ENCODE measurements at places on chromosomes 5 and 9.

DNA sequence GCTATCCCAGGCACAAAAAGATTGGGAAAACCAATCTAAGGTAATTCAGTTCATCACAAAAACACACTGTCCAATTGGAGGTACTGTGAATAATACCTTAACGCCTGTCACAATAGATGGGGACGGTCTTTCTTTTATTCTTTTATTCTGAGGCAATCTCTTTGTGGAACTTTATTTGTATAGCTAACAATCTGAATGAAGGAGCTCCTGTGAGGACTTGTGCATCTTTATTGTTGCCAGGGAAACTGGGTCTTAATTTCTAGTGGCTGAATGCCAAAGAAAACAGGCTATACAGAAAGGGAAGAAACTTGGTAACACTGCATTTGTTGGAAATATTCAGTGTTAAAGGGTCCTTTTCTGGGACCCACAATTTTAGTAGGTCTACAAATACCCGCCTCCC, 546.9 kb upstream of the C9orf72 start:
- no peak for DNase-seq

DNA sequence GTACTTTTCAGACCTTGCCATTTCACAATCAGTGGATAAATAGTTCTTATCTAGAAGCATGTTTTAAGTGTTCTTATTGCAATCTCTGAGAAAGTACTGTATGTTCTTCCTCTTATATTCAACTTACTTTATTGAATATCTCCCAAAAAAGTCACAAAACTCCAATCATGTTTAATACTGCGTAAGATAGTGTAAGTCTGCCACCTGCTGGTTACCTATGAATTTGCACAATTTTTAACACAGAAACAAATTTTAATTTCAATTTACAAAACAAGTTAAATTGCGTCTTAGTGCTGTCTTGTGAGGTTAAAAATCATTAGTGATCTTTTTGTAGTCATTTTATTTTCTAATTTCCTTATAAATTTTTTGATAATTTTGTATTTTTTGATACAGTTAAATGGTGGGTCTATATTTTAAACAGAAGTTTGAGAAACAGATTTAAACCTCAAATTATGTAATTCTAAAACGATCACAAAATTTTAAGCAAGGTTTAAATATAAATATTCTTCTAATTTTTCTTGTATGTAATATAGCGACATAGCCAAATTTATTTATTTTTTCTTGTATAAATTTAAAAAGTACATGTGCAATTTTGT, 115.8 kb downstream of the EMB start:
- DNase-seq, result peak; percentile 57

DNA sequence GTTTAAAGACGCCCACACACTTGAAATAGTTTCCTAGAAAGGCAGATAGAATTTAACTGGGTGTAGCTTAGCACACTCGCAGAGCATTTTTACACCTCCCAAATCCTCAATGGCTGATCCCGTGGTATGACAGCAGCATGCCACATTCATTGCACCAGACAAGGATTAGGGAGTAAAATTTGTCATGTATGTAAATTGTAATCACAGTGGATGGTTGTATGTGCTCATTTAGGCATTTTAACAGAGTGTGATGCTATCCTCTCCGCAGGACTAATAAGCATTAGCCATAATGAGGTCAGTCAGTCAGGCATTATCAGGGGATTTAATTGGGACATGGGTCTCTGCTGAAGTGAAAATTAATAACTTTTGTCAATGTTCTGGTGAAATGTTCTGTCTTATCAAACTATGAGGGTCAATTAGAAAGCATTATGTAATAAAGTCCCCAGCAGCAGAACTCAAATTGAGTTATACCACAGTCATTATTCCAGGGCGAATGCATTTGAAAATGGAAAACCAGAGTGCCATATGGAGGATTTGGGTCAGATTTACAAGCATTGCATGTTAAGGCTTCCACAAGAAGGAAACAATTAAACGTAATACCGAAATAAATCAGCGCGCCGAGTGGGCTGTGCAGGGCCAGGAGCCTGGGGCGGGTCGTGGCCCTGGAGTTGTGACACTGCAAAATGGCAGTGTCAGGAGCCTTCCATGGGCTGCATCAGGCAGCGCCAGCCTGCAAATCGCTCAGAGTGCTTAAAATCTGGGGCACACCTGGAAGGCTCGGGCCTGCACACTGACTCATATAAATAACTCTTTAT, 602.2 kb downstream of the BNC2 start:
- no peak for DNase-seq

GRCh38 chr9:92773810-92774209, 9.2 kb upstream of the BICD2 start:
- no peak for DNase-seq

DNA sequence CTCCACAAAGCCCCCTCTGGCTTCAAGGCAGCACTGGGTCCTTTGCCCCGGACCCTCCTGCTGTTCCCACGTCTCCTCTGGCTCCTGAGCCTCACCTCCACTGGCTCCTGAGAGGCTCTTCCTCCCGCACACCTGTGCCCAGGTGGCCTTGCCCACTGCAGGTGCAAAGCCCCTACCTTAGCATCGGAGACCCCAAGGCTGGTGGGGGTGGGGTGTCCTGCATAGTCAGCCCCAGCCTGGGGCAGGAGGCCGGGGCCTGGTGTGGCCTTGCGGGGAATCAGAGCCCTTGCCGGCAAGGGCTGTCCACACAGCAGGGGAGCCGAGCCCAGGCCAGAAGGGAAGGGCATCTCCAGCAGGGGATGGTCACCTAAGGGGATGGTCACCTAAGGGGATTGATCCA, 41.3 kb upstream of the CEP72 start:
- DNase-seq, result no peak

DNA sequence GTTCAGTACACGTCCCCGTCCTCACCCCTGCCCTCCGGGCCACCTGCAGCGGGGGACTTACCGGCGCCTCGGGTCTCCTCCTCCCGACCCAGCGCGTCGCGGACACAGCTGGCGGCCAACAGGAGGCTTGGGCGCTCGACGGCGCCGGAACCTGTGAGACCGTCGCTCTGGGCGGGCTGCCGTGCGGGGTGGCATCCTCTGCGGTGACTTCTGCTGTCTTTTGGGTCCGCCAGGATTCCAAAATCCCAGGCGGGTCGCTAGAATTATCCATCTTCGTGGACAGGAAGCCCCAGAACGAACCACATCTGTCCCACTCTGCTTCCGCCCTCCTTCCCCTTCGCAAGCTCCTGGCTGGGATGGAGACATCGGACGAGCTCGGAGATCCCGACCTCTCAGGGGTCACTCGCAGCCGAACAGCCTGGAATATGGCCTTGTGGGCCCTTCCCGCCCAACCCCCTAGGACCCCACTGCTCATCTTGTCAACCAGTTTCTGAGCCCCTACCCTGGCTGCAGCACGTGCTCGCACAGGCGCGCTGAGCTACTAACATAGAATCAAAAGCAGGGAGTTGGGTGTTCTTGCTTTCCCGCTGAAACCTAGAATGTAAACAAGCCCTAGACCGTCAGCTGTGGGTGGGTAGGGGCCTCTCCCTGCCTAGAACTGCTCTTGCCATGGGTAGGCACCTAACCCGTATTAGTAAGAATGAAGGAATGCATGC, 947 bp upstream of the MARCHF3 start:
- DNase-seq, result peak; percentile 47

DNA sequence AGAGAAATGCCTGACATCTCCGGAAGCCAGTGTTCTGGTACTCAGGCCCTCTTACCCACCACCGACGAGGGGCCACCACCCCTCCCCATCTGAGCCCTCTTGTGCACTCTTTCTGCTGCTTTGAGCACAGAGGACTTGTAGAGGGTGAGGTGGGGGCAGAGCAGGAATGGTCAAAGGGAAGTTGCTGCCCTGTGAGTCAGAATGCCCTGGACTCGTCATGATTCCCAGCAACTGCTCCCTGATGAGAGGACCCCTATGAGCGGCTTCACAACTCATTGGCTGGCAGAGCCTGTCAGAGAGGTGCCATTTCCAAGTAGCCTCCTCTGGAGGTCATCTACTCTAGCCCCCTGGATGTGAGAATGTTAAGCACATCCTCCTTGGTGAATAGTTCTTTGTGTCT, 845 bp downstream of the ECSCR start:
- no peak for DNase-seq

GRCh38 chr5:149227168-149227826, 44.4 kb upstream of the AFAP1L1 start:
- DNase-seq, result no peak

DNA sequence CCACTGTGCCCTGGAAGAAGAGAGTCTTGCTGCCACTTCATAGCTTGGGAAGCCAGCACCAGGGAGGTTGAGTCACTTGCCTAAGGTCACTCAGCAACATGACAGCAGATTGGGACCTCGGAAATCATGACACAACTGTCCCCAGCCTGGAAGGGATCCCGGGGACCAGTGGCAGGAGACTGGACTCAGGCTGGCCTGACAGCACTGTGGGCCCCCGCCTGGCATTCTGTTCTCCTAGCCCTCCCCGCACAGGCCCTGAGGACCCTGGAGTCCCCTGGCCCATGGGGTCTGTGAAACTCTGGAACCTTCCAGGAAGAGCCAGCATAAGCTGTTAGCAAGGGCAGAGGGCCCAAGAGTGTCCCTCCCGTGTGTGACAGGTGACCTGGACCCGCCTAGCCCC, 64.9 kb downstream of the COL5A1 start:
- DNase-seq, result no peak

DNA sequence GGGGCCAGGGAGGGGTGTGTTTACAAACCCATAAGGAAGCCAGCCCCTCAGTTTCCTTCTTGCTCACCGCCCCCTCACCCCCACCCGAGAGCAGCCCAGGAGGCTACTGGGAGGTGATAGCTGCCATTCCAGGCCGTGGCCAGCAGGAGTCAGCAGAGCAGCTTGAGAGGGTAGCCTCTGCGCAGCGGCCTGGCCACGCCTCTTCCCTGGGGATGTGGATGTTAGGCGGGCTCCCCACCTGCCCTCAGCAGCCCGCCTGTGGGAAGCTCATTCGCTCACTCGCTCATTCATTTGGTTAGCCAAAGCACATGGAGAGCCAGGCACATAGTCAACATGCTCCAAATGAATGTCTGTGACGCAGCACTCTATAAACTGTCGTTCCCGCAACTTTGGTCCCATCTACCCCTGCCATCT, 6.1 kb upstream of the DPM2 start:
- peak; percentile 79 for DNase-seq

GRCh38 chr9:83535736-83536135, 2.5 kb downstream of the FRMD3 start:
- no peak for DNase-seq

DNA sequence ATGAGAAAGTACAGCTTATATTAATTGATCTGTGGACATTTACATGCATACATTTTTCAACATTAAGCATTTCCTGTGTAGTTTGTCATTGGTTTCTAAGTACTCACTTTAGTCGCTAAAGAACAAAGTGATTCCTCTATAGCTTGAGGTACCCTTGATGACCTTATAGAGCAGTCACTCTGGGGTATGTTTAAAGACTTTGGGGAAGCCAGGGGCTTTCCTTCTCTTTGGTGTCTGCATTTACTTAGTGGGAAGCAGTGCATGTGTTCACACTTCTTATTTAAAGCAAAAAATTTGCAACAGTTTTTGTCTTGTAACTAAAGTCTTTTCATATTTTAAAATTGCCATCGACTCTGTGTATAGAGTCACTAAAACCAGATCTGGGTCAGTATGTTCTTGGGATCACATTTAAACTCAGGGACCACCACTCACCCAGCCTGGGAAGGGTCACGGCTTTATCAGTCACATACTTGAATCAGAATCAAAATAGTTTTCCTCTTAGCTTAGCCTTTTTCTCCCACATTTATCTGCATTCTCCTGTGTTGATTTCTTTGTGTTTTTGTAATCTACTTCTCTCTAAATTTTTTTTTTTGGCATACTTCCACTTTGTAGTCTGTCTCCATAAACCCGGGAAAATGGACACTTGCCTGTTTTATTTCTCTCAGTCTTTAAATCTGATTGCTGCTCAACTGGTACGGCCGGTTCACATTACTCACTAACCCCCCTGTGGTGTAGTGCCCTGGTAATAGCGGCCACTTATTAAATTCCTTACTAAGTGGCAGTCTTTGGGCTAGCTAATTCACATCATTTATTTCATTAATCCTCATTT, 143.9 kb upstream of the FBN2 start:
- no peak for DNase-seq

DNA sequence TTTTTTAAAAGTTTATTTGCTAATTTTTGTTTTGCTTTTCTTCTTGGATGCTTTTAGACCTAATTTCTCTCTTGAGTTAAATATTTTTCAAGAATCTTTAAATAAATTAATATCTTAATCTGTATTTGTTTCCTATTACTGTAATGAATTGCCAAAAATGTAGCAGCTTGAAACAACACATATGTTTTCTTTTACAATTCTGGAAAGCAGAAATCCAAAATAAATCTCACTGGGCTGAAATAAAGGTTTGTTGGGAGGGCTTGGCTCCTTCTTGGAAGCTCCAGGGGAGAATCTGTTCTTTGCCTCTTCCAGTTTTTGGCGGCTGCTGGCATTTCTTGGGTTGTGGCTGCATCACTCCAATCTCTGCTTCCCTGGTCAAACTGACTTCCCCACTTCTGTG, 658.1 kb upstream of the ARRDC3 start:
- DNase-seq, result no peak

- peak; percentile 37 for DNase-seq
These were observed 24.3 kb downstream of the NOTCH1 start for GRCh38 chr9:136521537-136521936.

GRCh38 chr9:28086881-28087280, 513.6 kb upstream of the C9orf72 start:
- no peak for DNase-seq

- no peak for DNase-seq
These were observed 30.6 kb downstream of the PLPP7 start for GRCh38 chr9:131320031-131320685.

DNA sequence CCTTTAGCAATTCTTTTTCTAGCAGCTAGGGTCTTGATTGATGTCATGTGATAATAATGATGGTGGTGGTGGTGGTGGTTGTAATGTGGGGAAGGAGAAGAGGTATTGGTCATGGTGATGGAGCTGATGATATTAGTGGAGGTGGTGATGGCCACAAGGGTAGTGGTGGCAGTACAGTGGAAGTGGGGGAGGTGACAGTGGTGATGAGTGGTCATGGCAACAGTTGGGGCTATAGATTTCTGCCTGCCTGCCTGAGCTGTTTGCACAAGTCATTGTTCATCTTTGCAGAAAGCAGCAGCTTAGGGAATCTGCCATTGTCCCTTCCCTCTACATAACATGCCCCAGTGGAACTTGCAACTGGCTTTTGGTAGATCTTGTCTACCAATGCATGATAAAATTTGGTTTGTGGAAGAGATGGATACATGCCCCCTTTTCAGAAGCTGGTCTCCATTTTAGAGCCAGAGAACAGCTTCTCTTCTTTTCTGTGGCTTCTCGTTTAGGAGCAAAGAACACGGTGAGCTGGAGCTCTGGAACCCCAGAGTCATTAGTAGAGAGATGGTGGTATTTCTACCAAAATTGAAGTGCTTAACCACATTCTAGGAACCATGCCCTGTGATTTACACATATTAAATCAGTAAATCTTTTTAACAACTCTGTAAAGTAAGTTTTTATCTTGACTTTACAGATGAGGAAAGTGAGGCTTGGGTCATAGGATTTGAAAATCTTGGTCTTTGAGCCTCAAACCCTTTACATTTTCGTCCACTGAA, 100.3 kb downstream of the AOPEP start:
- DNase-seq, result no peak

DNA sequence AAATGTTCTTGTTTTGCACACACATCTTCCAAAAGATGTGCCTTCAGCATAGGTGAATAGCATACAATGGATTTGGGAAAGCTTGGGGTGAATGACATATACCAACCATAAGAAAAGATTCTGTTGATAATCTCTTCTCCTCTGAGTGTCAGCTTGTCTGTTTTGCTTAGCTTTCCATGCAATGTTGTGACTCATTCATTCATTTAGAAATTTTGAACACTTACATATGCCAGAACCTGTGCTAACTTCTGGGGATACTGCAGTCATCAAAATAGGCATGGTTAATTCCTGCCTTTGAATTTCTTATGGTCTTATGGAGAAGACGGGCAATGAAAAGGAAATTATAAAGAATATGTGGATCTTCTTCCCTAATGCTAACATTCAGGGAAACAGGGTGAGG, 14.1 kb downstream of the ADRB2 start:
- no peak for DNase-seq

Data from NB4 (cell line).